ENCODE measurements at places on chromosomes 2 and 18.

DNA sequence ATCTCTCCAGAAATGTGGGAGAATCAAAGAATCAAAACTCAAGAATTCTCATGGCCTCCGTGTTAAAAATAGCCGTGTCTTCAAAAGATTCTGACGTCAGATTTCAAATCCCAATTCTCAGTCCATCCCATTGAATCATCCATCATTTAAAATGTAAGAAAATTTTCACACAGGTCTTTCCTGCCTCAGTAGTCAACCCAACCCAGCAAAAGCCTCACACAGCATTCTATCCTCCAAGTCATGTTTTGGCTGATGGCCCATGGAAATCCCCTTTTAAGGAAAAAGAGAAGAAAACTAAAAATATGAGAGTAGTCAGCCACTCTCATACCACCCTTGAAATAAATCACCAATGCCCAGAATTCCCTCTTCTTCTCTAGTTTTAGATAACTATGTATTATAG is 211.8 kb downstream of the C1D start:
- DNase-seq = no peak

DNA sequence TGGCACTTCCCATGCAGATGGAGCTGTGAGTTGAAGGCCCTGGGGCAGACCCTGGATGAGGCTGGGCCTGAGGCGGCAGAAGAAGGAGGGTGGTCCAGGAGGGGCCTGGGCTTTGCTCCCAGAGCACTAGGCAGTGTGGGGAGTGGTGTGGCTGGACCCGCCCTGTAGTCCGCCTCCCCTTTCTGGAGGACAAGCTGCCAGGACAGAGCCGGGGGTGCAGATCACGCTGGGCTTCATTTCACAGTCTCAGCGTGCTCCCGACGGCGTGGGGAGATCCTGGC is 49.8 kb downstream of the PTGR3 start:
- no peak for DNase-seq

GRCh38 chr2:119231975-119232665 is 8.5 kb downstream of the STEAP3 start:
- no peak for DNase-seq

DNA sequence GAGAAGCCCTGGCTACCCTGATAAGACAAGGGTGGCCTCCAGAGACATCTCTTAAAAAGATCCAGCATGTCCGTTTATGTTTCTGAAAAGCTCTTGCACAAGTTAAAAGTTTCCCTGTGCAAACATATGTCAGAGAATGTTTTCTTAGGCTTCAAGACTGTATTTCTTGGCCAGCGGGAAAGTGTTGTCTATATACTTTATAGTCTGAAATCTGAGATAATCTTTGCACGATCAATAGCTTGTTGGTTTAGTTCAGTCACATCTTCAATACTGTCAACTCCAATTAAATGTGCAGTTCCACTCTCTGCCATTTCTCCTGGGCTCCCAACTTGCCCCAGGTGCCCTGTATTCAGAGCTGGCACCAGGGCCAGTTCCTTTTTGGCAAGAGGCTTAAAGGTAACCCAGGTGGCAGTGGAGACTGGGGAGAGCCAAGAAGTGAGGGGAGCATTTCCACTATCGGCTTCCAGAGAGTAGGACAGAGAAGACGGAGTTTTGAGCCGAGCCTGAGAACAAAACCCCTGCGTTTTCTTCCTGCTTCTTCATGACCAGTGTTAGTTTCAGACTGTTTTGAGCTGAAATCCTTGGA is 64.4 kb downstream of the ACOXL start:
- DNase-seq = no peak
